ENCODE measurements at places on chromosomes 5 and 9.

DNA sequence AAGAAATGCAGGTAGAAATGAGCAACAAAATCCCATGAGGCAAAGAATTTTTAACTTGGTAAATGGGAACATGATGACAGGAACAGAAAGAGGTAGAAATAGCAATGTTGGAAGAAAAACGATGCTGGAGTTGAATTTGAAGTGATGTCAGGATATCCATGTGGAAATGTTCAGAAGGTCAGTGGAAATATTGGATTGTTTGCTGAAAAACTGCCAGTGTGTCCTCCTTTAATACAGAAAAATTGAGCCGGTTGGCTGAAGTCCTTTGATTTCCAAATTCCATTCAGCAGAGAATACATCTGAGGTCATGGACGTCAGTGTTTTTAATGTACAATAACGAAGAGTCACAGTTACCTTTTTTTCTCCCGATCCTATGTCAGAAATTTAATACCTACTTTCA is 110.0 kb upstream of the DMAC1 start:
- H3K27me3 ChIP-seq: no peaks in the 10 kb centered on the region
- H3K4me1 ChIP-seq: no peaks in the 10 kb centered on the region
- DNase-seq: no peak
- no peak overlapping the region for H3K4me3 ChIP-seq

DNA sequence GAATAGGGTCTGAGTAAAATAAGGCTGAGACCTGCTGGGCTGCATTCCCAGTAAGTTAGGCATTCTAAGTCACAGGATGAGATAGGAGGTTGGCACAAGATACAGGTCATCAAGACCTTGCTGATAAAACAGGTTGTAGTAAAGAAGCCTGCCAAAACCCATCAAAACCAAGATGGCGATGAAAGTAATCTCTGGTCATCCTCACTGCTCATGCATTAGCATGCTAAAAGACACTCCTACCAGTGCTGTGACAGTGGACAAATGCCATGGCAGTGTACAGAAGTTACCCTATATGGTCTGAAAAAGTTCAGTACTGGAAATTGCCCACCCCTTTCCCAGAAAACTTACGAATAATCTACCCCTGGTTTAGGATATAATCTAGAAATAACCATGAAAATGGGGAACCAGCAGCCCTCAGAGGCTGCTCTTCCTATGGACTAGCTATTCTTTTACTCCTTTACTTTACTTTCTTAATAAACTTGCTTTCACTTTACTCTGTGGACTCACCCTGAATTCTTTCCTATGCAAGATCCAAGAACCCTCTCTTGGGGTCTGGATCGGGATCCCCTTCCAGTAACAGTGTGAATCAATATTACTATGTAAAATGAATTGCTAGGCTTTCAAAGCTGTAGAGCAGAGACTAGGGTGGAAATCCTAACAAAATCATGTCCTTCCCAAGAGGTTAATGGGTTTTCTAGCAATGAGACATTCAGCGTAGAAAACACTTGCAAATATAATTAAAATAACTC is 257.8 kb downstream of the KIAA0825 start:
- no peaks in the 10 kb centered on the region for H3K36me3 ChIP-seq
- no peaks in the 10 kb centered on the region for H3K4me1 ChIP-seq
- H3K27ac ChIP-seq: no peak overlapping the region
- H3K4me3 ChIP-seq: no peak overlapping the region
- H3K27me3 ChIP-seq: no peaks in the 10 kb centered on the region

DNA sequence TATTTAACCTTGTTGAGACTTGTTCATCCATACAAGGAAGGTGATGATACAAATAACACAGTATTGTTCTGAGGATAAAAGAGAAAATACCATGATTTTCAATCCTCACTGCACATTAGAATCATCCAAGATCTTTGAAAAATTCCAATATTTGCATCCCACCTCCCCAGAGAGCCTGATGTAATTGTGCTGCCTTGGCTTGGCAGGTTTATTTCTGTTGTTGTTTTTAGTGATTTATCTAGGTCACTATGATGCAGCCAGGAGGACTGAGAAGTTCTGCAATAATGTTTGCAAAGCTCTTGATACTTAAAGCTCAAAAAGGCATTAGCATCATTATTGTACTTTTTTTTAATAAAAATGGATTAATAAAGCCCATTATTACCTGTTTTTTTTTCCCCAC is 67.0 kb upstream of the NMUR2 start:
- no peaks in the 10 kb centered on the region for H3K36me3 ChIP-seq
- no peaks in the 10 kb centered on the region for H3K4me1 ChIP-seq
- no peak overlapping the region for H3K4me3 ChIP-seq
- no peak for DNase-seq

- no peak overlapping the region for H3K27ac ChIP-seq
- H3K36me3 ChIP-seq: no peaks in the 10 kb centered on the region
- no peak overlapping the region for H3K4me3 ChIP-seq
- DNase-seq: no peak
Observed at GRCh38 chr9:98494852-98495251, 213.9 kb downstream of the GABBR2 start.

DNA sequence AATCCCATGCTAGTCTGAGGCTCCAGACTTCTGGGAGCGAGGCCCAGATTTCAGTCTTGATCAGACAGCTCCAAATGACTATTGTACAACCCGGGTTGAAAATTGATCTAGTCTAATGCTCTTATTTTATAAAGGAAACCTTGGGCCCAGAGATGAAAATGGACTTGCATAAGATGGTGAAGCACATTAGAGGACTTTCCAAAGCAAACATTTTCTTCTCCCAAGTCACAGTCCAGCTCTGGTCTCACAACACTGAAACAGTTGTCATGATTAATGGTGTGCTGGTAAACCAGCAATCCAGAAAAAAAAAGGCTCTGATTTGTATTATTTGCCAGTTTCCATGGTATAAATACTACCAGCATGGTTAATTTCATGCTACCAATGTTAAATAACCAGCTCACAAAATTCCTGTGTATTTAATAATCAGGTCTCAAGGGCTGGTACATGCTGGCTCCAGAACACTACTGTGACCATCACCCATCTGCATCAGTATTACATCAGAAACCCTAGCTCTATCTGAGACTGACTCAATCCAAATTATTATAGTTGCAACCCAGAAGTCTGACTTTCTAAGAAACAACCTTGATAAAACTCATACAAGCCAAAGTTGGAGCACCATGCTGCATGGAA is 32.5 kb upstream of the ABLIM3 start:
- no peak for DNase-seq
- no peaks in the 10 kb centered on the region for H3K36me3 ChIP-seq
- no peak overlapping the region for H3K27ac ChIP-seq
- no peaks in the 10 kb centered on the region for H3K4me1 ChIP-seq

DNA sequence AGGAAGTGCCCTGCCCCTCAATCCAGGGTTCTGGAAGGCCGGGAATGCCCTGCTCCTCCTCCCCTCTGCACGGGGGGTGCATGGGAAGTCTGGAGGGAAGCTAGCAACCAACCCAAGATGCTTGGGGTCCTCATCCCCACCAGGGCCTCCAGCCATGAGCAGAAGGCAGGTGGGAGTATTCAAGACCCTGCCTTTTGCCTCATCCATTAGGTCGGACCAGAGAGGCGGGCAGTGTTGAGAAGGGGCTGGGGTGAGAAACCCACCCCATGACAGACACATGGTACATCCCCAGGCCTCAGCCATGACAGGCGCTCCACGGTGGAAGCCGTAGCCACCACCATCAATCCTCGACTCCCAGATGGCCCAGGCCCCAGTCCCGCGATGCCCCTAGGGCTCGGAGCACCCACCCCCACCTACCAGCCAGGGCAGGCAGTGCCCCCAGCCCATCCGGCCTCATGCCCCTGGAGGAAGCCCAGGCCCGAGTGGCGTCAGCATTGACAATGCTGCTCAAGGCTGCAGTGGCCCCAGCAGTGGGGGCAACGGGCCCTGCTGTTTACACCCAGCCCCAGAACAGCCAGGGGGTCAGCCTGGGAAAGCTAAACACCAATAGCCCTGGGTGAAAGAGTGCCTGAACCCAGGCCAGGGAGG is 8.6 kb downstream of the NR5A1 start:
- no peaks in the 10 kb centered on the region for H3K36me3 ChIP-seq
- DNase-seq: no peak
- peaks cover 98% of the 10 kb centered on the region for H3K27me3 ChIP-seq
- no peak overlapping the region for H3K27ac ChIP-seq
- H3K4me3 ChIP-seq: no peak overlapping the region
- peaks cover 6% of the 10 kb centered on the region for H3K4me1 ChIP-seq

DNA sequence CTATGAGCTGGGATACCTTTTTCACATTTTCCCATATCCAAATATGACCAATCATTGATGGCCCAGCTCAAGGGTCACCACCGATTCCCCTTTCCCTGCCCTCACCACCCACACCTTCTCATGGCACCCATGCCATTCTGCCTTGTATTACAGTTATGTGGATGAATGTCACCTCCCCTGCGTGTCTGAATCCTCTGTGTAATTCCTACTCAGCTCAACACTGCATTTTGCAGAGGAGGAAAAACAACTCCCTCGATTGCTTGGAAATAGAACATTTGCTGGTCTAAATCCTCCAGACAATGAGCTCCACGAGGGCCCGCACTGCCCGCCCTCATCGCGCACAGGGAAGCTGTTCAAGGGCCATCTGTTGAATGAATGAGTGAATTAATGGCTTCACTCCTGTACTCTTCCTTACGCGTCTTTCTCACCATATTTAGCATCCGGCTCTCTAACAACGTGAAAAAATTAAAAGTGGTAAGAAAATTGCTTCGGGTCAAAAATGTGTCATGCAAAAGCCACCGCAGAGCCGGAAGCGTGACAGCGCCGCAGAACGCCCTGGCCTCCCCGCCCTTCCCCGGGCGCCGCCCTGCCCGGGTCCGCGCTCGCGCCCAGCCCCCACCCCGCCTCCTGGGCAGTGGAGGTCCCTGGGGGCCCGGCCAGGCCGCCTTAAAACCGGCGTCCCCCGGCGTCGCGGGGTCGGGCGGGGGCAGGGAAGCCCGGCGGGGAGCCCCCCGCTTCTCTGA is 704 bp downstream of the SUSD1 start:
- DNase-seq: peak; percentile 65
- H3K4me1 ChIP-seq: peaks cover 29% of the 10 kb centered on the region
- H3K27ac ChIP-seq: peak overlapping the region; percentile 61

GRCh38 chr5:165201771-165202518 is 1696.5 kb downstream of the MAT2B start:
- no peaks in the 10 kb centered on the region for H3K27me3 ChIP-seq
- H3K36me3 ChIP-seq: no peaks in the 10 kb centered on the region
- DNase-seq: peak; percentile 59
- H3K4me3 ChIP-seq: no peak overlapping the region
- H3K4me1 ChIP-seq: no peaks in the 10 kb centered on the region

DNA sequence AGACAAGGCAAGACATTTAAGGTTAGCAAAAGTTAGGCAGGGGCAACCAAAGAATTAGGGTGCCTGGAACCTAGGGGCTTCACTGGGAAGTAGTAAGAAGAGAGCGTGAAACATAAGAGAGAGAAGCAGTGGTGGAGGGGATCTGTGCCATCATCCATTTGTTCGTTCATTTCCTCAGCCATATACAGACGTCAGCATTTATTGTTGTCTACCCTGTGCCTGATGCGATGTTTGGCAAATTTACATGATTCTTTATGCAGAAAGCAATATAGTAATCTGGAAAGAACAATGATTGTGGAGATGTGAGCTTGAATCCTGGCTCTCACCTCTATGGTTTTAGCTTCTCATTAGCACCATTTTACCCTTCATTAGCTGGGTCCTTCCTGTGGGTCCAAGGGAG is 477.5 kb upstream of the MPDZ start:
- no peaks in the 10 kb centered on the region for H3K36me3 ChIP-seq
- no peak overlapping the region for H3K4me3 ChIP-seq
- H3K27ac ChIP-seq: no peak overlapping the region
- peaks cover 1% of the 10 kb centered on the region for H3K4me1 ChIP-seq
- no peak for DNase-seq

GRCh38 chr5:160467555-160468362 is 46.1 kb downstream of the PTTG1 start:
- H3K4me3 ChIP-seq: peak overlapping the region; percentile 34
- peak overlapping the region; percentile 99 for H3K27ac ChIP-seq
- DNase-seq: peak; percentile 51

DNA sequence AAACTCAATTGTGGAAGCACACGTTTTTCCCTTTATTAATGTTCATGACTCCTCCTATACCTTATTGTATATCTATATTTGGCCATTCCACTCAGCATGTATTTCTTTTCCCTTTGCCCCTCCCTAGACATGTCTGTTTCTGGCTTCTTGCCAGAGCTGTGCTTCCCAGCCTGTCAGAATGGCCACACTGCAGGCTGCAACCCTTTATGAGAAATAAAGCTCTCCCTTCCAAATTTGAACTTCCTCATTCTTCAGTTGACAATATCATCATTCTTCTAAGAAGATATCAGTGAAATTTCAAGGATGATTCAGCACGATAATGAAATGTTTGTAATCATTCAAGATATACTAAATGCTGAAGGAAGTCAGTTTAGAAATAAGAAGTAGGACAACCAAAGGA is 107.6 kb upstream of the PRSS3 start:
- H3K4me1 ChIP-seq: no peaks in the 10 kb centered on the region
- H3K4me3 ChIP-seq: no peak overlapping the region
- no peak overlapping the region for H3K27ac ChIP-seq
- DNase-seq: no peak
- H3K36me3 ChIP-seq: no peaks in the 10 kb centered on the region

DNA sequence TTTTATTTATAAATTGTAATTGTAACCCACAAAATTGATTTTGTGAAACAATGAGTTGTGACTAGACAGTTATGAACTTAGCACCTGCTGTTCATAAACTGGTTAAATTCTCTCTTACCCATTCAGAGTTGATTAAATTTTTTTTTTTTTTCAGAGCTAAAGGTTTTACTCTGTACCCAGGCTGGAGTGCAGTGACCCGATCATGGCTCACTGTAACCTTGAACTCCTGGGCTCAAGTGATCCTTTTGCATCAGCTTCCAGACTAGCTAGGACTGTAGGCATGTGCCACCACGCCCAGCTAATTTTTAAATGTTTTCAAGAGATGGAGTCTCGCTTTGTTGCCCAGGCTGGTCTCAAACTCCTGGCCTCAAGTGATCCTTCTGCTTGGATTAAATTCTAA is 1.9 kb downstream of the HSD17B4 start:
- no peak overlapping the region for H3K27ac ChIP-seq
- H3K36me3 ChIP-seq: no peaks in the 10 kb centered on the region
- H3K27me3 ChIP-seq: no peaks in the 10 kb centered on the region
- no peaks in the 10 kb centered on the region for H3K4me1 ChIP-seq

DNA sequence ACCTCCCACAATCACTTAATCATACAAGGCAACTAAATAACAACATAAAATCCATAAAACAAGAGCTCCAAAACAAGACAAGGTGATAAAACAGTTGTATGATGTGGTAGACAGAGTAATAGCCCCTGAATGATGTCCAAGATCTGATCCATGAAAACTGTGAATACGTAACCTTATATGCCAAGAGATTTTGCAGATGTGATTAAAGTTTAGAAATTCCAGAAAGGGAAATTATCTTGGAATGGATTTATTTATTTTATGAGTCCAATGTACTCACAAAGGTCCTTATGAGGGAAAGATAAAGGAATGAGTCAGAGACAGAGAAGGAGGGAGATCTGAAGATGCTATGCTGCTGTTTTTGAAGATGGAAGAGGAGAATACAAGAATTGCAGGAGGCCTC is 1775.7 kb upstream of the C9orf72 start:
- no peak overlapping the region for H3K27ac ChIP-seq
- H3K36me3 ChIP-seq: no peaks in the 10 kb centered on the region
- no peak overlapping the region for H3K4me3 ChIP-seq
- no peaks in the 10 kb centered on the region for H3K27me3 ChIP-seq
- H3K4me1 ChIP-seq: no peaks in the 10 kb centered on the region
- peak; percentile 57 for DNase-seq

- H3K4me1 ChIP-seq: no peaks in the 10 kb centered on the region
- H3K27me3 ChIP-seq: no peaks in the 10 kb centered on the region
- no peaks in the 10 kb centered on the region for H3K36me3 ChIP-seq
- no peak for DNase-seq
- H3K27ac ChIP-seq: no peak overlapping the region
Observed at GRCh38 chr5:11704916-11705315, 199.3 kb downstream of the CTNND2 start.
